ENCODE measurements at places on chromosomes 11 and 22.
A peak's percentile ranks its signal among the peaks of the same experiment; 100 is the strongest.

GRCh38 chr11:133385781-133386180, 146.5 kb downstream of the OPCML start:
- DNase-seq = no peak

DNA sequence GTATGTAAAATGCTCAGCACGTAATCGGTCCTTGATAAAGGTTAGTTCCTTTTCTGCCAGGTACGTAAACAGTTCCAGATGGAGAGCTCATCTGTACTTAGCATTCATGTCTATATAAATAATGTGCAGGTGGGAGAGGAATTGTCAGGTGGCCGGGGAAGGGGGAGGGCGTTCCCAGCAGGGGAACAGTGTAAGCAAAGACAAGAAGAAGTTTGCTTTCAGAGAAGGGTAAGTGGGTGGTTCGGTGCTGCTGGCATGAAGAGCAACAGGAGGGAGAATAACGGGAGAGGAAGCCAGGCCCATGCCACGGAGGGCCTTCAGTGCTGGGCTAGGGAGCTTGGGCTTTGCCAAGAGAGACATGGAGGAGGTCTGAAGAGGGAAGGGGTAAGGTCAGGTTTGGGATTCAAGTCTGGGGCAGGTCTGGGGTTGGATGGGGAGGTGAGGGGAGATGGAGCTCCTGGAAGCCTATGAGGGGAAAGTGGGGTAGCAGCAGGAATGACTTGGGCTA, 11.4 kb upstream of the WNT11 start:
- DNase-seq = no peak

DNA sequence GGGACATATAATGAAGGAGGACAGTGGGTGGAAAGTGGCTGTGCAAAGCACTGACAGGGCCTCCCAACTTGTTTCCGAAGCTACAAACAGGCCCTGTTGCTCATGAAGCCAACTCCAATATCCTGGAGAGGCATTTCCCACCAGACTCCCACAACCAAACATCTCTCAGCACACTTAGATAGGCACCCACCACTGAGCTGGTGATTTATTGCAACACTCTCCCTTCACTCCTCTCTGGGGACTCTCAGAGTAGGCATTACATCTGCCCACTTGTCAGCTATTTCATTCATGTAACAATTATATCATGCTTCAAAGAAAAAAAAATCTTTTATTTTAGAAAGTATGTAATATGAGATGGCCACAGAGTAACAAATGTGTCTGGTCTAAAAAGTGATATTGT, 32.1 kb upstream of the PPP2R1B start:
- no peak for DNase-seq

DNA sequence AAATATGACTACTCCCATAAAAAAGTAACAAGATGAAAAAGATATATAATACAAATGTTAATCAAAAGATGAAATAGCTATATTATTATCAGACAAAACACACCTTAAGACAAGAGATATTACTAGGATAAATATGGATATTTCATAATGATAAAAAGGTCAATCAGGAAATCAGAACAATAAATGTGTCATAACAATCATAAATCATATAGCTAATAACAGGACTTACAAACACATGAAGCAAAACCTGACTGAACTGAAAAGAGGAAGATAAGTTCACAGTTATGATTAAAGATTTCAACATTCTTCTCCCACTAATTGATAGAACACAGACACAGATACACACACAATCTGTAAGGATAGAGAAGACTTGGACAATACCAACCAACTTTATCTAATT, 47.2 kb downstream of the EIF3M start:
- DNase-seq = no peak

DNA sequence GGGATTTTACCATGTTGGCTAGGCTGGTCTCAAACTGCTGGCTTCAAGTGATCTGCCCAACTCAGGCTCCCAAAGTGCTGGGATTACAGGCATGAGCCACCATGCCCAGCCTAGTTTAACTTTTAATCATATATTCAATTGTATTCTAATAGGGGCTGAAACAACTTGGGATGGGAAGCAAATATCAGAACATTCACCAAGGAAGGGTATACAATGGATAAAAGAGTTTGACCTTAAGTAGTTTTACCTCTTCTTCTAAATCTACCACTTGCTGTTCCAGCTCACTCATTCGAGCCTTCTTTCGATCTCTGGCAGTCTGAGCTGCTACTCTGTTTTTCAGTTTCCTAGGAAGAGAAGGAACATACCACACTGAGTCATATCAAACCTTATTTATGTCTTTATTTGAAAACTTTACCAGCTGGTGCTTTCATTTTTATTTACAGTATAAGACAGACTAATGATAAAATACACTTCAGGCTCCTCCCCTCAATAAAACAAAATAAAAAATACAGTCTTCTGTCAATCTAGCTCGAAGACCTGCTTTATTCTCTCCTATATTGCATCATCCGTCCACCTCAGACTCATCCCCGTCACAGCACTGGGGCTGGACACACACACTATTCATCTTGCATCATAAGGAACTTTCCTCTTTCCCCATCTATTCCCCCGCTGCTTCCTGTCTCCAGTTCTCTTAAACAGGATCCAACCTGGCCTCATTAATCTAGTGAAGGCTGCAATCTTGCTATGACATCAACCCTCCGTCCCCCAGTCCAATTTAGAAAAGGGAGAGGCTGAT, 1.4 kb downstream of the XBP1 start:
- peak; percentile 51 for DNase-seq

DNA sequence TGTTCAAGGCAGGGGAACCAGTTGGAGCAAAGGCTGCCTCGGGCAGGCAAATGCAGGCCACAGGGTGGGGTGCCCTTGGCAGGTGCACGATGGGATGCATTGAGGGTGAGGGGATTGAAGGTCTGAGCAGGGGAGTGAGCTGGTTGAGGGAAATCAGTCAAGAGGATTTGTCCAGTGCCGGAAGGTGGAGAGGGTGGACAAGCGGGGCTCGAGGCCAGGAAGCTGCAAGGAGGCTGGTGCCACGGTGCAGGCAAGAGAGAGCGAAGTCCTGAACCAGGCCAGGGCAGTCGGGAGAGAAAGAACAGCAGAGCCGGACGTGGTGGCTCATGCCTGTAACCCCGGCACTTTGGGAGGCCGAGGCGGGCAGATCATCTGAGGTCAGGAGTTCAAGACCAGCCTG, 10.4 kb upstream of the MS4A10 start:
- no peak for DNase-seq

DNA sequence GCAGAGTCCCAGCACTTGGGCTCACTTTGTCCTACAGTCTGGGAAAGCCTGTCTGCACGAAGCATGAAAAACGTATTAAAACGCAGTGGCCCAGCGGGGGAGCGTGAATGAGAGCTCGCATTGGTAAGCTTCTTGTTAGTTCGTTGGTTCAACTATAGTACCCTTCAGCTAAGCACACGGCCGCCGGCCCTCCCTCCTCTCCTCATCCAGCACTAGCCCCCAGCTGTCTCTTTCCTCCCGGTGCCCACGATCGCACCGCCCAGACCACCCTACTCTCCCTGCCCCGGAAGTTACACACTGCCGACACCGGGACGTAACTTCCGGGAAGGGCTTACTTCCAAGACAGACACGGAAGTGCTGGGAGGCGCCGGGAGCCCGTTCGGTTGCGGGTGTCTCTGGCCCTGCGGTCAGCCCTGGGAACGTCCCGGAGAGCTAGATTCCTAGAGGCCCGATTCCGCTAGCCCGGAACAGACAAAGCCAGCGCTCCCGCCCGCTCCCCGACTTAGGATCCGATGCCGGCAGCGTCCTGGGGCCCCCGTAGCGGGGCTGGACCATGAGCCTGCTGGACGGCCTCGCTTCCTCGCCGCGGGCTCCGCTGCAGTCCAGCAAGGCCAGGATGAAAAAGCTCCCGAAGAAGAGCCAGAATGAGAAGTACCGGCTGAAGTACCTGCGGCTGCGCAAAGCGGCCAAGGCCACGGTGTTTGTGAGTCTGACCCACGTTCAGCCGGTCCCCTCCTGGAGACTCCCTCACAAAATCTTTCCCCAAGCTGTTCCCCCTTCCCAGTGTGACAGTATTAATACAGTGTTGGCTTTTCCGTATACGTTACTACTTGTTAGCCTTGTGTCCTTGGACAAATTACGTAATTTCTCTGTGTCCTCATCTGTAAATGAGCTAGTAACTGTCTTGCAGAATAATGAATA, at the start of gene TBRG1:
Gene TBRG1, plus strand, starts transcription at position 334 of the 921 bp plus-strand sequence. Its CDS starts 220 bp downstream, at position 554.
- peak; percentile 85 for DNase-seq

DNA sequence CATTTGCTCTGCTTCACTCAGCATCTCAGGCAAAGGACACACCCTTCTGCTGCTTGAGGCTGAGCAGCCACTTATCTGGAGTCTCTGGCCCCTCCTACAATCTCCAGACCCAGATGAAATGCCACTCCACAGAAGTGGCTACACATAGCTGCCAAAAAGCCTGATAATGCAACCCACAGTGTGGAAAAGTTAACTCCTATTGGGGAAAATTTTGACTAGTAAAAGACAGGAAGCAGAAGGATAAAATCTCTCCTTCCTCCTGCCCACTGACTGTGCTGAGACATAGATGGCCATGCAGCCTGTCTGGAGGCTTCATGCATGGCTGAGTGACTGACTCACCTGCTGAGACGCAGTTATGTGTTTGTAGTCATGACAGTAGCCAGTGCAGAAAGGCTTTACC, 92.3 kb upstream of the TEAD1 start:
- DNase-seq = no peak

DNA sequence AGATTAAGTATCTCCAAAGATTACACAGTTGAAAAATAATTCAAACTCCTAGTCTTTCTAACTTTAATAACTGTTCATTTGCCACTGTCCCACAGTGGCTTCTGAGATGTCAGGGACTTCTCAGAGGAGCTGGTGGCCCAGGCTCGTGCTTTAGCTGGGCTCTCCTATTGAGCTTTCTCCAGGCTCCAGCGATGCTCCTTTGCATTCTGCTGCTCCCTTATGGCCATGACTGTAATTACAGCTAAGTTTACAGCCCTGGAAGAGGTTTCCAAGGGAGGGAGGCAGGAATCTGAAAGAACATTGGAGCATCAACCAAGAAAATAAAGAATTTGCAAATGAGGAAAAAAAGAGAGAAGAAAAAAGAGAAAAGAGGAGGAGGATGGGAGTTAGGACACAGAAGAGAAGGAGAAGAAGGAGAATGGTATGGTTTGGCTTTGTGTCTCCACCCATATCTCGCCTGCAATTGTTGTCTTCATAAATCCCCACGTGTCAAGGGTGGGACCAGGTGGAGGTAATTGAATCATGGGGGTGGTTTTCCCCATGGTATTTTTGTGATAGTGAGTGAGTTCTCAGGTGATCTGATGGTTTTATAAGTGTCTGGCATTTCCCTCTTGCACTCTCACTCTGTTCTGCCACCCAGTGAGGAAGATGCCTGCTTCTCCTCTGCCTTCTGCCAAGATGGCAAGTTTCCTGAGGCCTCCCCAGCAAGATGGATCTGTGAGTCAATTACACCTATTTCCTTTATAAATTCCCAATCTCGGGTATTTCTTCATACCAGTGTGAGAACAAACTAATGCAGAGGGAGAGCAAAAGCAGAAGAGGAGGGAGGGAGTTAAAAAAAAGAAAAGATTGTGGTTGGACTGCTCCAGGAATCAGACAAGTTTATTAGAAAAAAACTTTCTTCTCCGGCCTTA, 857.0 kb downstream of the KCNA4 start:
- no peak for DNase-seq

DNA sequence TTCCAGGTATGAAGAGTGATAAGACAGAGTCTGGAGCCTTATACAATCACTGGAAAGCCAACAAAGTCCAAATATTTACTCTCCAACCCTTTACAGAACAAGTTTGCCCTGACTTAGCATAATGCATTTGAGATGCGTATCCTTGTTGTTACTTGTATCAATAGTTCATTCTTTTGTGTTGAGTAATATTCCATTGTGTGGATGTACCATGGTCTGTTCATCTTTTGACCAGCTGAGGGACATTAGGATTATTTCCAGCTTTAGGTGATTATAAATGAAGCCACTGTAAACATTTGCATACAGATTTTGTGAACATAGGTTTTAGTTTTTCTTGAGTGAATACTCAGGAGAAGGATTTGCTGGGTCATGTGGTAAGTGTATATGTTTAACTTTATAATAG, 9.7 kb downstream of the SDHAF2 start:
- no peak for DNase-seq

GRCh38 chr11:35324981-35325380, 94.4 kb downstream of the SLC1A2 start:
- DNase-seq = no peak

All from stimulated activated CD4-positive, alpha-beta T cell treated with anti-CD3 and anti-CD28 coated beads, Interleukin-4, amount 100 ng/mL, for 24 hours (primary cell).